ENCODE measurements at places on chromosomes 3 and 15.
A peak's percentile ranks its signal among the peaks of the same experiment; 100 is the strongest.

- DNase-seq = no peak
Observed at GRCh38 chr3:178353006-178353694, 183.1 kb upstream of the KCNMB2 start.

GRCh38 chr3:169026543-169027182 lies 636.8 kb downstream of the MECOM start:
- peak; percentile 87 for DNase-seq

DNA sequence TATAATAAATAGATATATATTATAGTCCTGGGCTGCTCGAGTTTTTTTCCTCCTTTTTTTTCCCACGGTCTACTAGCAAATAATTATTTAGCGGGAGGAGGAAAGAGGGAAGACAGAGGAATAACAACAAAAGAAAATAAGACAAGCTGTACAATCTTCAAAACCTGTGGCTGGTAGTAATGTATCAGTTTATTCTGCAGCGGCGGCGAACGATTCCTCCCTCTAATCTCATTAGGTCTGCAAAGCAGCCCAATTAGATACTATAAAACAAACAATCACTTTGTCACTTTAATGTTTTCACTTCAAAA lies 390 bp upstream of the TLE3 start:
- no peak for DNase-seq

- peak; percentile 97 for DNase-seq
Observed at GRCh38 chr15:74545776-74546656, 5.0 kb downstream of the ARID3B start.

DNA sequence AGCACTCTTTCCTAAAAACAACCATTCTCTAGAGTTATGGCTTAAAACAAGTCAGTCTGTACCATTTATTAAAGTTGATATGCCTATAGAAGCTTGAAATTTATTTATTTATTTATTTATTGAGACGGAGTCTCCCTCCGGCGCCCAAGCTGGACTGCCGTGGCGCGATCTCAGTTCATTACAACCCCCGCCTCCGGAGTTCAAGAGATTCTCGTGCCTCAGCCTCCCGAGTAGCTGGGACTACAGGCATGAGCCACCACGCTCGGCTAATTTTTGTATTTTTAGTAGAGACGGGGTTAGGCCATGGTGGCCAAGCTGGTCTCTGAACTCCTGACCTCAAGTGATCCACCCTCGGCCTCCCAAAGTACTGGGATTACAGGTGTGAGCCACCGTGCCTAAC lies 1.5 kb upstream of the TTC14 start:
- no peak for DNase-seq

DNA sequence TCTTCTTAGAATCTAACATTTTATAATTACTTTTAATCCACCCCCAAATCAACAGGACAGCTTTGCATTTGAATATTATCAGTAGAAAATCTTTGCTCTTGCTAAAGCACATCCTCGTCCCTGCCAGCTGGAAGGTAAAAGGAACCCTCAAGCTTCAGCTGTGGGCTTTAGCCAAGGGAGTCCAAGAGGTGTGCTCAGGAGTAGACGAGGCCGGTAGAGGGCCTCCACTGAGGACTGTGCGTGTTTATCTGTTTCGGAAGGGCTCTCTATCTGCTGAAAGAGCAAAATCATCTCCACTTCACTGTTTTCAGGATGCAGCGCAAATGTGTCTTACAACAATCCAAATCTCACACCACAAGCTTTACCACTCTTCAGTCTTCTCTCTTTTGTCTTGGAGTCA lies 257.4 kb upstream of the IL12A start:
- DNase-seq = no peak

- peak; percentile 46 for DNase-seq
Observed at GRCh38 chr3:49313896-49314688, 25.8 kb downstream of the USP4 start.

DNA sequence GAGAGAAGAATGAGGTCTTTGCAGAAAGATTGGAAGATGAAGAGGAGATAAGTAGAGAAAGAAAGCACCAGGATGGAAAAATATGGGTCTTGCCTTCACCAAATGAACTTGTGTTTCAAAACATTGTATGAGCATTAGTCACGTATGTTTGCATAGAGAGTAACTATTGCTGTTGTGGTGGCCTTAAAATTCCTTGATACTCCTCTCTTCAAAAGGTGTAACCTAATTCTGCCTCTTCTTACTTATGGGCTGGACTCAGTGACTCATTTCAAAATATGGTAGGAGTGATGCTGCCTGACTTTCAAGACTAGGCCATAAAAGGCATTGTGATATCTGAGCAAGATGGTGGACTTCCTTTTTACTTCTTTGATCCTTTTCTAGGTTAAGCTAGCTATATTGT lies 228.7 kb upstream of the ZNF385D start:
- peak; percentile 7 for DNase-seq

DNA sequence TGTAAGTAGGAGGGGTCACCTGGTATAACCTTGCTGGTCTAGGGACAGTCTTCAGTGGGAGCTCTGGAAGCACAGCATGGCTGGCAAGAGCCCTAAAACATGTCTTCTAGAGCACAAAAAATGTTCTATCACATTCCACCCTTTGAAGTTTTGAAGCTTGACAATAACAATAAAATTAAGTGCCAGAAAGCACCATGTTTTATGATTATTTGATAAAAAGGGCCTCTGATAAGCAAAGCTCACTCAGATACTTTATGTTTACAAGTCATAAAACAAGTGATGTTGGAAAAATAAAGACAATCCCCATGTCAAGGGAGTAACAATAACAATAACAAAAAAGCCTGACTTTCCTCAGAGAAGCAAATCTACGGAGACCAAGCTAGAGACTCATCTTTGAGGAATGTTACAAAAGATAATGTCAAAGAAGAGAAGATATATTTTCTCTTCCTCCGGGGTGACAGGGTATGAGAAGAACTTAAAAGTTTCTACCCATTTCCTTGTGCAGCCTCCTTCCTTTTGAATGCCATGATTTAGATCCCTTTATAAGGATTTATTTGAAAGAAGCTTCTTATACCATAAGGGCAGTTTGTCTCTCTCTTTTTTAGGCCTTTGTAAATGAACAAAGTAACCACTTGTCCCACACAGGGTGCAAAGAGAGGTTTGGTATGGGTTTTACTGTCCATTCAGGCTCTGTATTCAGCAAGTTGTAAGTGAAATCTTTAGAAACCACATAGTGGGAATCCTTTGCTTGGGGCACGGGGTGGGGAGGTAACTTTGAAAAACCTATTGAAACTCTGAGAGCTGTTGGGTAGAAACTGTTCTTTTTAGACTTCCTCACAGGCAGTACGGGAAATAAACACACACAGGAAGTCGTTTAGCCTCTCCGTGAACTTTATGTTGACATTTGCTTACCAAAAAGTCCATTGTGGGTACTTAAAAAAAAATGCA lies 109.6 kb upstream of the RBMS3 start:
- DNase-seq = no peak

- DNase-seq = no peak
Observed at GRCh38 chr3:98744283-98744682, 18.9 kb upstream of the ST3GAL6 start.

GRCh38 chr15:101018450-101018849 lies 99.3 kb downstream of the LRRK1 start:
- no peak for DNase-seq

Measured in stromal cell of bone marrow (primary cell).